ENCODE measurements at places on chromosomes 1 and 21.

DNA sequence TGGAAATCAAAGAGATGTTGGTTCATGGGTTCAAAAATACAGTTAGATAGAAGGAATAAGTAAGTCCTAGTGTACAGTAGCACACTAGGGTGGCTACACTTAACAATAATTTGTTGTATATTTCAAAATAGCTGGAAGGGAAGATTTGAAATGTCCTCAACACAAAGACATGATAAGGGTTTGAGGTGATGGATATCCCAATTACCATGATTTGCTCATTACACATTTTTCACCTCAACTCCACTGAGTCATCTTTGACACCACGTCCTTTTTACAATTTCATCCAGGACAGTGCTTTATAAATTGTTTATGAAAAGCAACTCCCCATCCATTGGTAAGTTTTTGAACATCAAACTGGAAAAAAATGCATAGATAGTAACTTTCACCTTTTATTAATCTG, 208.3 kb downstream of the ZC3H11B start:
- no peak for DNase-seq

DNA sequence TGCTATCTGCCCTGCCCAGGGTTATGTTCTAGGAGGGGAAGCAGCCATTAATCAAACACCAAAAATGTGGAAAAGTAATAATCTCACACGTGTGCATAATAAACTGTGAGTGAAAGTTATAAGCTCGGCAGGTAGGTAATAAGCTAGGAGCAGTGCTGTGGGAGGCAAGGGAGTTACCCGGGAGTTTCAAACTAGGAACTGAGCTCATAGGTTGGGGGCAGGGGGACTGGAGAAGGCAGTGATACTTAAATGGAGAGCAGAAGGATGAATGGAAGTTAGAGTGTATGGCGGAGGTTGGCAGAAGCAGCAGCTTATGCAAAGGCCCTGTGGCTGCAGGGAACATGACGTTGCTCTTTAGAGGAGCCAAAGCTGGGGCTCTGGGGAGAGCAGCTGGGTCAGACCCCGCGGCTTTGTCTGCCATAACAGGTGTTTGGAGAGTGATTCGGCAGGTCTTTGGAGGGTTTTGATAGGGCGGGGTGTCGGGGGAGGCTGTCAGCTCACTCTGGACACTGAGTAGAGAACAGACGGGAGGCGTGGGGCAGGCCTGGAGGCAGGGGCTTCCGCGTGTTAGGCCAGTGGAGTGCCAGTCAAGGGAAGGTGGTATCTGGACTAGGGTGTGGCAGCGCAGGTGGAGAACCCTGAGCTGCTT, 20.0 kb downstream of the PTPRF start:
- DNase-seq = no peak

DNA sequence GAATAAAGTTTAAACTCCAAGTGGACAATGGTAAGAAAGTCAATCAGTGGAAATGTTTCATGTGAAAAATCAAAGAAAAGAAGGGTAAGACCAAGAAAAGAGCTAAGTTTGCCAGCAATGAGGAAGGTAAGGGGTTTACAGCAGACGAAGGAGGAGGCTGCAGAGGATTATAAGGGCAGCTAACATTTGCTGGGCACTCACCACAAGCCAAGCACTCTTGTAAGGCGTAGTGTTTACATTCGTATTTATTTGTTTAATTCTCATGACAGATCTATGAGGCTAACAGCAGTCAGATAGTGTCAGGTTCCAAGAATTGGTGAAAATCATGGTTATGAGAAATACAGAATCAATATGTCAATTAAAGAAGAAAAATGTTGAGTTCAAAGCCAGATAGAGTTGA, 75.2 kb upstream of the NGF start:
- no peak for DNase-seq

DNA sequence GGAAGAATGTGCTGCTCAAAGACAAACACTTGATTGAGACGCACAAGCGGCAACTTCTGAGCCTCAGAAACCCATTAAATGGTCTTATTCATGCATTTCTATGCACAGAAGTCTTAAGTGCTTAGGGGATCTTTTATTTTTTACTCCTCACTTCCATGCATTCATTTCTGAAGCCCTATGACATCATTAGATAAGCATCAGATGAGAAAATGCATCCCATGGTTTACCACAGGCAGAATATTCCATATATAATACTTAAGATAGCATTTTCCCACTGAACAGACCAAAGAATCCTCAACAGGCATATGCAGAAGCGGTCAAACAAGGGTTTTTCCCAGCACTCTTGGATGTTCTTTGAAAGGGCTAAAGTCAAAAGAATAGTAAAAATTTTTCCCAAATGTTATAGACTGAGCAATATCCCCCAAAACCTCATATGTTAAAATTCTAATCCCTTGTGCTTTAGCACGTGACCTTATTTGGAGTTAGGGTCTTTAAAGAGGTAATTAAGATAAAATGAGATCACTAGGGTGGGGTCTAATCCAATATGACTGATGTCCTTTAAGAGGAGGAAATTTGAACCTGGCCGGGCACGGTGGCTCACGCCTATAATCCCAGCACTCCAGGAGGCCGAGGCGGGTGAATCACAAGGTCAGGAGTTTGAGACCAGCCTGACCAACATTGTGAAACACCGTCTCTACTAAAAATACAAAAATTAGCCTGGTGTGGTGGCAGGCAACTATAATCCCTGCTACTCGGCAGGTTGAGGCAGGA, 22.6 kb upstream of the FAM89A start:
- DNase-seq = no peak

Data from GM12864 (cell line).